ENCODE measurements at places on chromosomes 3 and 15. TPM values are rescaled to one million over a fixed set of nuclear protein-coding genes. Genes with fewer than 3 reads are reported as not detected.
A peak's percentile ranks its signal among the peaks of the same experiment; 100 is the strongest.

- no peak for DNase-seq
Observed at GRCh38 chr3:136979204-136979603, 21.4 kb downstream of the IL20RB start.

FBXW12 gene
- polyA plus RNA-seq = 0.85 TPM

GRCh38 chr3:55877703-55878102 lies 390.6 kb upstream of the WNT5A start:
- no peak for DNase-seq

DNA sequence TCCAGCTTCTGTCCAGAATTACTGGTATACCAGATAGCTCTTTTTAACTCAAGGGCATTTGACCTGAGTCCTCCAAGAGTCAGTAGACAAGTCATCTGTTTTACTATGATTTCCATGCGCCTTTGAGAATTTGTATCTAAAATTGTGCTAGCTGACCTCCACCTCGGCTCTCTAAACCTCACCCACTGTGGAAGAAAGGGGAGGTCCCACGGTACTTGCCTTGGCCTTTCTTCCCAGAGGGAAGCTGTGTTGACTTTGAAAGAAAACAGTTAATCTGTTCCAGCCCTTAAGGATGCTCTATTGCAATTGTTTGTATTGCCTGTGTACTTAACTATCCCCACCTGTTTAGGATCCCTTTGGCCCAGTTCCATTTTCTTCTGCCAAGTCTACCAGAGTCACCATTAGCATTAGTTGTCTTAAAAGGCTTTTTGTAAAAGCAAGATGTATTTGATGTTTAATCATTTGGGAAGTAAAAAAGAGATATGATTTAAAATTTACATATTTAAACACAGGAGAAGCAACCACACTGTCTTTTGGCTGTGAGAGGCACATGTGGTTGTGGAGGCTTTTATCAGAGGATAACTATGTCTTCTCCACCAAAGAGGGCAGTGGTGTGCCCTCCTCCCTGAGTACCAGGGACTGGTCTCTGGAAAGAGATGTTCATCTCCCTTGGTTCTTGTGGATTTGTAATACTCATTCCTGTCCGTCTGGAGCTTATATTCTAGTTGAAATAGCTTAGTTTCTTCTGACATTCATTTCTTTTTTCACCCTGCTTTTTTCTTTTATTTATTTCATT lies 88.8 kb downstream of the CRTC3 start:
- DNase-seq = no peak

XIRP1 gene
- polyA plus RNA-seq = not detected

MAP2K5 gene
- 6.9 TPM for polyA plus RNA-seq

DNA sequence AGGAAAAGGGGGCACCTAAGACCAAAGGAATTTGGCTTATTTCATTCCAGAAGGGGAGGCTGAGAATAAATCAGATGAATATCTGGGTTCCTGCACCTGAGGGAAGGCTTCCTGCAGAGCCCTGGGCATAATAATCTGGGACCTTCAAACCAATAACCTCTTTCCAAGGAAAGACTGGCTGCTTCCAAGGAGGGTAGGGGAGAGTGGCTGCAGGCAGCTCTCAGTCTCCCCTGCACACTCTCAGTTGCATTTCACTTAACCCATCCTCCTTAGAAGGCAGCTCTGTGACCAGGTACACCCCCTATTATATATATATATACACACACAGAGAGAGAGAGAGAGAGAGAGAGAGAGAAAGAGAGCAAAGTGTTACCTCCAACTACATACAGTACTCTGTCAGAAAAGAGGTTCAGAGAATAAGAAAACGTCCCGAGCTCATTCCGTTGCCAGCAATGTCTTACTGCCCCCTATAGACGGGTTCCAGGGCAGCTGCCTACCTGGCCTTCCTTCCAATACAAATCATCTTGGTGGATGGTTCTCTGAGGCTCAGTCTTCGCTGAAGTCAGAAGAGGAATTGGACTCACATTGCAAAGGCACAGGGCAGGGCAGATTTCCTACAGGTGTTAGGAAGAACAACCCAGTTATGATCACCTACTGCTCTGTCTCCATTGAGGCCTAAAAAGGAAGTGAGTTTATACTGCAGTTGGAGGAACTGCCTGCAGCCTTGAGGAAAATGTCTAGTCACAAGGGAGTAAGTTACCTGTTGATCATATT lies 26.1 kb downstream of the CAPN3 start:
- DNase-seq = peak; percentile 76

- DNase-seq = no peak
Observed at GRCh38 chr3:48555231-48555948, 1.2 kb downstream of the PFKFB4 start.

DNA sequence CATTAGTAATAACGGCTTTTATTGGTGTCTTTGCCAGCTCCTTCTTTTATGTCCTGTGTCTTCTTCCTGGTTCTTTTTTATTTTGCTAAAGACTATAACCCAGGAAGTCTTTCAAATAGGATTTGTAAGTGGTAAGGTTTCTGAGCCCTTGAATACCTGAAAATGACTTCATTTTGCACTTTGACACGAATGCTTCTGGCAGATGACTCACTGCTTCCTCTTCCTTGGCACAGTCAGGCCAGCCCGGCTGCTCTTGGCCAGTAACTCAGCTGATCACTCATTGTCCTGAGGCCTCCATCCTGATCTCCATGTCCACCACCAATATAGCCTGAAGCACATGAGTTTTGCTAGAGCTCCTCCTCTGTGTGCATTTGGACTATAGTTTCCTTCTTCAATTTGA lies 48.7 kb upstream of the NR2E3 start:
- no peak for DNase-seq

DNA sequence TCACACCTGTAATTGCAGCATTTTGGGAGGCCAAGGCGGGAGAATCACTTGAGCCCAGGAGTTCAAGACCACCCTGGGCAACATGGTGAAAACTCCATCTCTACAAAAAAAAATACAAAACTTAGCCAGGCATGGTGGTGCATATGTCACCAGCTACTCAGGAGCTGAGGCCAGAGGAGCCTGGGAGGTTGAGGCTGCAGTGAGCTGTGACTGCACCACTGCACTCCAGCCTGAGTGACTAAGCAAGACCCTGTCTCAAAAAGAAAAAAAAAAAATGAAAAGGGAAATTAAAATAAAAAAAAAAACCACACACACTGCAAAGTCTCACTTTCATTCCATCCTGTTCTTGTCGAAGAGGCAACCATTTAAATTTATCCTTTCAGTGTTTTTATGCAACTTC lies 100.8 kb upstream of the PIAS1 start:
- DNase-seq = no peak

NUP210 gene
- polyA plus RNA-seq = 55.0 TPM

PAK6 gene
- polyA plus RNA-seq = 6.9 TPM

- DNase-seq = no peak
Observed at GRCh38 chr3:173402656-173403055, 5.1 kb downstream of the NLGN1 start.

DNA sequence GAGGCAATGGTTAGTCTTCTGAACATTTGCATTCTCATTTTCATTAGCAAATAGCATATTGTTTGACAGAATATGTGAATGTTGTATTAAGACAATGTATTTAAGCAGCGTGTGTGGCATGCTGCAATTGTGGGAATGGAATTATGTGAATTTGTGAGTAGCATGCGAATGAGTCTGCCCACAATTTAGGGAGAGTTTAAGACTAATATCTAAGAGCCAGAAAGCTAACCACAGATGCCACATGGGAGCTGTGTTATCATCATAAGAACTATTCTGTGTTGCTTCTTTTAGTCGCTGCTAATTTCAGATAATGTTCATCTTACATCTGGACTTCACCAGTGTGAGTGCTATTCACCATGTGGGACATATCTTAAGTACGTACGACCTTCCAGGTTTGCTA lies 494.5 kb downstream of the RBMS3 start:
- no peak for DNase-seq

GPR62 gene
- 0.29 TPM for polyA plus RNA-seq

FEZF2 gene
- 0.06 TPM for polyA plus RNA-seq

GRCh38 chr3:183288117-183288516 lies 35.1 kb downstream of the B3GNT5 start:
- DNase-seq = no peak

C15orf61 gene
- 2.1 TPM for polyA plus RNA-seq

- peak; percentile 97 for DNase-seq
Observed at GRCh38 chr3:140941434-140942220, at the start of gene SLC25A36. SLC25A36 (plus strand) TSS chr3:140941836; CDS start chr3:140942055, 219 bp downstream.

DNASE1L3 gene
- polyA plus RNA-seq = not detected

POTEB gene
- polyA plus RNA-seq = not detected

- DNase-seq = no peak
Observed at GRCh38 chr3:167030082-167030725, 349.9 kb downstream of the ZBBX start.

DNA sequence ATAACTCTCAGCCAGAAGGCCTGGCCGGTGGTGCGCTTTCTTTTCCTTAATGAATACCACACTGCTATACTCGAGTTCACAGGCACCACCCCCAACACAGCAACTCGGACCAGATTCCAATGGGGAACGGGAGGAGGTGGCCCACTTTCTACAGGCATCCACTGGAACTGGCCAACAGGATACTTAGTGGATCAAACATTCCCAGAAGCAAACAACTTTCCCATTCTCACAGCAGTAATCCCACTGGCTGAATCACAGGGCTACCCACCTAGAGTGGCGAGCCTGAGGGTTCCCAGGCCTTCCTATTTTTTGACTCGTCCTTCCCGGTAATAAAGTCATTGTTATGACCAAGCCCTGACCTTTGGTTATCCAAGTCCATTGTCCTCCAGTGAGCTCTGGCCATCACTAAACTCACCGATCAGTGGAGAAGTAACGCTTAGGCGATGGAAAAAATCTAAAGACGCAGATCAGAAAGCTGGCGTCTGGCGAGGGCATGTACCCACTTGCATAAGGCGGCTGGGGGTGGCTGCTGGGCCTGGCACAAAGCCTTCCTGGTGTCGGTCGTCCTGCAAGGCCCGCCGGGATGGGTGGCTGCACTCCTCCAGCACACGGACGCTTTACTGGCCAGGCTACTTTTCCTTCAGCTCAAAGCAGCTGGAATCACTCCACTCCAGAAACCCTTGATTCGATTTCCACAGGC lies 1.2 kb downstream of the EOGT start:
- no peak for DNase-seq

DNA sequence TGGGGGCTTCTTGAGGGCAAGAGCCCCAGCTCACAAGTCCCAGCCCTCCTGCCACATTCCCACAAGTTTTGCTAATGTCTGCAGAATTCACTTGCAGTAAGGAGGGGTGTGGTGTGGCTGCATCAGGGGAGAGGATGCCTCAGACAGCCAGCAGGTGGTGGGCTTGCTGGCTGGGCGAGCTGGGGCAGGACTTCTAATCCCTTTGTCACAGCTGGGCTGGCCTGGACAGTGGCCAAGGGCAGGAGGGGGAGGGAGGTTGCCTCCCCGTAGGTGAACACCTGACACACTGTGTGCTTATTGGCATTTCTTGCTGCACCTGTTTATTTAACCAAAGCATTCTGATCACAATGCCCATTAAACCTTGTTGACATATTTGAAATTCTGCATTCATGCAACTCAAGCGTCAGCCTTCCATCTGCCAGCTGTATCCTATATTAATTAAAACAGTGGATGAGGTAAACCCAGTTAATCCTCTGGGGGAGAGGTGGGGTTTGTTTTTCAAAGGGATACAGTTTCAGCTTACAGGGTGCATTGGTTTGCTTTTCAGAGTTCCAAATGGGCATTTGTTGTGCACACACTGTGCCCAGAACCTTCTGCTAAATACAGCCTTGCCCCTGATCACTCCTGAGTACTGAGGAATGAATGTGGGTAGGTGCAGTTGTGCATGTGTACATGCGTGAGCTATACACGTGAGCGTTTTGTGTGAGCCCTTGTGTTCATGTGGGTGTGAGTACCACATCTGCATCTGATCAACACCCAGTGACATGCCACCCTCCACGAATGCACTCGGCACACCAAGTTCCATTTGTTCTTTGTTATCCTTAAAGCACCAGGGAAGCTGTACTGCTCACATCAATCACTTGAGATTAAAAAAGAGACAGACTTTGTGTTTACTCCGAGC lies 268.7 kb downstream of the XXYLT1 start:
- DNase-seq = peak; percentile 59

DNA sequence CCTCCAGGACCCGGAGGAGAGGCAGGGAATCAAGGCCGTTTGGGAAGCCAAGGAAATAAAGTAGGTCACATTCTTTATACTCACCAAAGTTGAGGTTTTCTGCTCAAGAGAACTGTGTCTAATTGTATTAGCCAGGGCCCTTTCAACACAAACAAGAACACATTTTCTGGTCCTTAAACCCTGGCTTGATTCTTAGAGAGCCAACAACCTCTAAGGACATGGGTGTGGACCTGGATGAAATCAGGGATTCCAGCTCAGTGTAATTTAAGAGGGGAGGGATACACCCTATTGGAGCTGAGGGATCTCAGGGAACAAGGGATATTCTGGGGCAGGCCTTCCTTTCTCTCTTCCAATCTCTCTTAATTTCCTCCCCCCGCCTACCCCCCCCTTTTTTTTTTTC lies 104.8 kb downstream of the COL6A6 start:
- DNase-seq = no peak

DNA sequence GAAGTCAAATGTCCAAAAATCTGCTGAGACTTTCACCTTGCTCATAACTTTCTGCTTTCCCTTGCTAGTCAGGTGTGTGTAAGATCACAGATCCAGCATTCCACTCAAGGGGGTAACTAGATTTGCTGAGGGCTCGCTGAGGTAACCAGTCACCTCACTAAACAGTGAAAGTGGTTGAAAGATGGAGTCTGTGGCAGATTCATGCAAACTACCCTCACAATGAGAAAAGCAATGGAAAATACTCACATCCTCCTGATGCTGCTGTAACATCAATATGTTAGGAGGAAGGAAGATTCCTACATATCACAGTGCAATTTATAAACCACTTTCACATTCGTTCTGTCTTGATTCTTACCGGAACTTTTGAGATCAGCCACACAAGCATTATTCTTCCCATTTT lies 174.3 kb upstream of the BCL6 start:
- DNase-seq = no peak

- peak; percentile 15 for DNase-seq
Observed at GRCh38 chr15:44427756-44428724, 611 bp downstream of the CTDSPL2 start.

GRCh38 chr3:112149136-112149535 lies 16.1 kb upstream of the GCSAM start:
- DNase-seq = no peak

DNA sequence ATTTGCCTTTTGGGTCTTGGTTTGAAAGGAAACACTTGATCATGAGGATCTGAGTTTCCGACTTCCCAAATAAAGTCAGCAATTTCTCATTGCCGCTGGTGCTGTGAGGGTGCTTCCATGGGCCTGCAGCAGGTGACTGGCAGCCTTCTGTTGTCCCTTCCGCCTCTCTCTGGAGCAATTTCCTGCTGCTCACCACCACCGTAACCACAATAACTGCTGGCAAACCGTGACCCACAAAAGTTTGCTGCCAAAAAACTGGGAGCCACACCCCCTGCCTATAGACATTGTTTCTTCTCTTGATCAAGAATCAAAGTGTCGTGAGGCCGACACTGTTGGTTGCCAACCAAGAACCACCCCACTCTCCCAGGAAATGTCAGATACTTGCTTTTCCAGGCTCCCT lies 164.0 kb downstream of the NR2F2 start:
- no peak for DNase-seq

GRCh38 chr15:26028086-26028740 lies 165.1 kb upstream of the ATP10A start:
- DNase-seq = no peak

GRCh38 chr3:35723480-35724097 lies 84.3 kb downstream of the ARPP21 start:
- no peak for DNase-seq

All from H1 (cell line).